ENCODE measurements at places on chromosomes 2 and 18. TPM values are rescaled to one million over a fixed set of nuclear protein-coding genes. Genes with fewer than 3 reads are reported as not detected.

The SERPINB11 gene
- not detected for total RNA-seq

The COL6A3 gene
- total RNA-seq, result 28.4 TPM

The POTEJ gene
- not detected for total RNA-seq

The HOXD10 gene
- 1.9 TPM for total RNA-seq

Data from colonic mucosa (tissue), 4 donors.